Regular cardiac myocyte (primary cell): ENCODE measurements at places on chromosomes 2 and 18. TPM values are rescaled to one million over a fixed set of nuclear protein-coding genes. Genes with fewer than 3 reads are reported as not detected.

GPR39 gene
- 2.3 and 2.8 TPM in 2 replicates for total RNA-seq

ASIC4 gene
- total RNA-seq = 0.85 TPM in 1 of 2 replicates, not detected in the other

GCKR gene
- total RNA-seq = 1.1 and 1.9 TPM in 2 replicates

DYSF gene
- total RNA-seq = 5.6 and 12.7 TPM in 2 replicates

DNER gene
- total RNA-seq = under 0.01 and 3.4 TPM in 2 replicates

DOK1 gene
- 74.6 and 108 TPM in 2 replicates for total RNA-seq

SPEG gene
- 7.9 and 13.0 TPM in 2 replicates for total RNA-seq

INPP1 gene
- 6.8 and 10.2 TPM in 2 replicates for total RNA-seq

ZNF236 gene
- 8.7 and 9.4 TPM in 2 replicates for total RNA-seq

SAP130 gene
- 2.1 and 2.8 TPM in 2 replicates for total RNA-seq

DYNAP gene
- not detected in 2 replicates for total RNA-seq
